Osteocyte (in vitro differentiated cells): ENCODE measurements at places on chromosomes 11 and 22. TPM values are rescaled to one million over a fixed set of nuclear protein-coding genes. Genes with fewer than 3 reads are reported as not detected.

PNPLA5 gene
- not detected in 2 replicates for total RNA-seq

- no peaks in the 10 kb centered on the region for H3K27me3 ChIP-seq
- H3K36me3 ChIP-seq: no peaks in the 10 kb centered on the region
- H3K27ac ChIP-seq: no peak overlapping the region
- H3K4me3 ChIP-seq: no peak overlapping the region
- H3K4me1 ChIP-seq: no peaks in the 10 kb centered on the region
These were observed 2.3 kb upstream of the XKR3 start for GRCh38 chr22:16827506-16827905.

MUC5B gene
- total RNA-seq: not detected in 2 replicates

- H3K27me3 ChIP-seq: peaks cover 4% of the 10 kb centered on the region
- no peak overlapping the region for H3K4me3 ChIP-seq
- no peaks in the 10 kb centered on the region for H3K4me1 ChIP-seq
- no peak overlapping the region for H3K27ac ChIP-seq
- DNase-seq: no peak
- H3K36me3 ChIP-seq: peaks cover 35% of the 10 kb centered on the region
These were observed 66.2 kb upstream of the GAL start for GRCh38 chr11:68617925-68618809.

- no peaks in the 10 kb centered on the region for H3K4me1 ChIP-seq
- peaks cover 64% of the 10 kb centered on the region for H3K27me3 ChIP-seq
- DNase-seq: no peak
- no peak overlapping the region for H3K4me3 ChIP-seq
- no peaks in the 10 kb centered on the region for H3K36me3 ChIP-seq
These were observed 117.5 kb upstream of the TOP3B start for GRCh38 chr22:22099833-22100812.

DNA sequence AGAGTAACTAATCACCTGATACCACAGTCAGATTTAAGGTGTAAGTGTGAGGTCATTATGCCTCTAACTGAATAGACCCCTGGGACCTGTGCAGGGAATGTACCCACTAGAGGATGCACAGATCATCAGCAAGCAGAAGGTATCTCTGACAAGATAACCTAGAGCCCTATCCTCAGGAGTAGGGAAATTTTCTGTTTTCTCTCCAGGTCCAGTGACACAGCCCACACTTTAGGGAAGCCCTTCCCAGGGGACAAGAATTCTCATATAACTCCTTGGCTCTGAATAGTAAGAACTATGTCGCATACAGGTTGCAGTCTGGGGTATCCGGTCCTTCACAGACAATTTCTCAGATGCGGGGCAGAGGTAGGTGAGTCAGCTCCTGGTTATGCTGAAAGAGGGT is at the start of gene OR52E5:
TSS of gene OR52E5 (plus strand) at position 301 of the 400 bp plus-strand sequence. CDS start 7,569 bp downstream, outside the sequence.
- no peak within 1 kb of the TSS for H3K27ac ChIP-seq
- peaks cover under 1% of the 10 kb centered on the region for H3K27me3 ChIP-seq
- H3K4me3 ChIP-seq: no peak within 1 kb of the TSS
- H3K36me3 ChIP-seq: no peaks in the 10 kb centered on the region

- no peak overlapping the region for H3K27ac ChIP-seq
- H3K27me3 ChIP-seq: peaks cover 3% of the 10 kb centered on the region
- peaks cover 1% of the 10 kb centered on the region for H3K4me1 ChIP-seq
These were observed 5.4 kb upstream of the TMEM86A start for GRCh38 chr11:18692941-18693760.

GRCh38 chr11:117044287-117045035 is 53.8 kb downstream of the SIK3 start:
- DNase-seq: no peak
- H3K4me3 ChIP-seq: no peak overlapping the region
- no peaks in the 10 kb centered on the region for H3K36me3 ChIP-seq
- no peaks in the 10 kb centered on the region for H3K27me3 ChIP-seq
- peaks cover 15% of the 10 kb centered on the region for H3K4me1 ChIP-seq

DNA sequence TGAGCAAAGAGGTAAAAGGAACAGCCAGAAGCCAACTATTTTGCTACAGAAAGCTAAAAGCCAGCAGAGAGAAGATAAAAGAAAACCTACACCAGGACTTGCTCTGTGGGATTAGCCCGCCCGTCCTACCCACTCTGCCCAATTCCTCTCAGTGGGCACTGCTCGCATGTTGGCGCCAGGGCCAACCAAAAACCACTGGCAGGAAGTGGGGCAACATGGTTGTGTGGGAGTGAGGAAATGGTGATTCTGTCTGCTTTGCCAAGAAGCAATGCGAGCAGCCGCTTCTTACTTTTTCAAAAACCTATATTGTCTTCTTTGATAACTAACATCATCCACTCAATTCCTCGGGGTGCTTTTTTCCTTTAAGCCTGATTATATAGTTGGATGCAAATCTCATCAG is 14.2 kb upstream of the APOA1 start:
- no peak for DNase-seq
- no peak overlapping the region for H3K4me3 ChIP-seq
- no peaks in the 10 kb centered on the region for H3K27me3 ChIP-seq
- peaks cover 11% of the 10 kb centered on the region for H3K4me1 ChIP-seq

GRCh38 chr11:111514216-111515031 is at the start of gene HOATZ:
HOATZ (plus strand) TSS chr11:111514778; CDS start chr11:111514785, 7 bp downstream.
- peaks cover 10% of the 10 kb centered on the region for H3K4me1 ChIP-seq
- peaks cover 28% of the 10 kb centered on the region for H3K27me3 ChIP-seq
- DNase-seq: no peak
- peak within 1 kb of the TSS; percentile 57 for H3K4me3 ChIP-seq
- H3K27ac ChIP-seq: no peak within 1 kb of the TSS

DNA sequence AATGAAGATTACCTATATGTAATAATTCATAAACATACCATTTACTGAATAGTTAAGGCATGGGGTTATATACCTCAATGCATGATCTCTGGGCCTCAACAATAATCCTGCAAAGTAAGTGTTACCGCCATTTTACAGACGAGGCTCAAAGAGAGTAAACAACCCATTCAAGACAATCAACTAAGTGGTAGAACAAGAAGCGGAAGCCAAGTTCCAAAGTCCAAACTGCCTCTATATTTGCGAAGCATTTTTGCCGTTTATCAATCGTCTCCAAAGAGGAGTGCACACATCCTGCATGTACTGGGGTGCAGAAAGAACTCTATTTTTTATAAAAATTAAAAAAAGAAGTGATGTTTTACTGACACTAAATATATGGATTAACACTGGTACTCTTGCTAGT is 27.5 kb upstream of the P4HA3 start:
- no peaks in the 10 kb centered on the region for H3K27me3 ChIP-seq
- no peak for DNase-seq
- H3K4me3 ChIP-seq: no peak overlapping the region
- peaks cover under 1% of the 10 kb centered on the region for H3K4me1 ChIP-seq
- no peak overlapping the region for H3K27ac ChIP-seq
- H3K36me3 ChIP-seq: peaks cover 61% of the 10 kb centered on the region

DNA sequence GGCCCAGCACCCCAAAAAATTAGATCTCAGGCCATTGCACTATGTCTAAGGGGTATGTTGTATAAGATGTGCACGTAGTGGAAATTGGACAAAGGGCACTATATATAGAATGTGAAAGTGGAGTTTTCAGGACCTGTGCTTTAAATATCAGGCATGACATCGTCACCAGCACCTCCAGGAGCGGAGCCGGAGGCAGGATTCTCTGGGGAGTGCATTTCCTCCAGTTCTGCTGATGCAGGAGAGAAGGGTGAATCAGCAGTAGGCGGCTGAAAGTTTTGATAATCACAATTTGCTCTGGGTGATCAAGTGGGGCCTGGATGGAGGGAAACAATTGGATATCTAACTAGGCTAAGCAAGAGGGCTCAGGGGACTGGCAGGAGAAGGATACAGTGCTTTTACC is 69.1 kb upstream of the NTM start:
- H3K36me3 ChIP-seq: no peaks in the 10 kb centered on the region
- H3K4me3 ChIP-seq: no peak overlapping the region
- peaks cover 18% of the 10 kb centered on the region for H3K4me1 ChIP-seq

GRCh38 chr11:46917762-46918082 is 628 bp downstream of the LRP4 start:
- H3K27me3 ChIP-seq: no peaks in the 10 kb centered on the region
- H3K4me3 ChIP-seq: peak overlapping the region; percentile 82
- peak overlapping the region; percentile 62 for H3K27ac ChIP-seq
- DNase-seq: no peak

GRCh38 chr22:27198518-27199035 is 541.2 kb downstream of the MIAT start:
- peaks cover 44% of the 10 kb centered on the region for H3K4me1 ChIP-seq
- DNase-seq: no peak
- H3K4me3 ChIP-seq: no peak overlapping the region
- H3K27ac ChIP-seq: no peak overlapping the region
- no peaks in the 10 kb centered on the region for H3K27me3 ChIP-seq
- no peaks in the 10 kb centered on the region for H3K36me3 ChIP-seq

SDHAF2 gene
- 35.7 and 40.5 TPM in 2 replicates for total RNA-seq

MICALL1 gene
- total RNA-seq: 51.2 and 56.6 TPM in 2 replicates

DNA sequence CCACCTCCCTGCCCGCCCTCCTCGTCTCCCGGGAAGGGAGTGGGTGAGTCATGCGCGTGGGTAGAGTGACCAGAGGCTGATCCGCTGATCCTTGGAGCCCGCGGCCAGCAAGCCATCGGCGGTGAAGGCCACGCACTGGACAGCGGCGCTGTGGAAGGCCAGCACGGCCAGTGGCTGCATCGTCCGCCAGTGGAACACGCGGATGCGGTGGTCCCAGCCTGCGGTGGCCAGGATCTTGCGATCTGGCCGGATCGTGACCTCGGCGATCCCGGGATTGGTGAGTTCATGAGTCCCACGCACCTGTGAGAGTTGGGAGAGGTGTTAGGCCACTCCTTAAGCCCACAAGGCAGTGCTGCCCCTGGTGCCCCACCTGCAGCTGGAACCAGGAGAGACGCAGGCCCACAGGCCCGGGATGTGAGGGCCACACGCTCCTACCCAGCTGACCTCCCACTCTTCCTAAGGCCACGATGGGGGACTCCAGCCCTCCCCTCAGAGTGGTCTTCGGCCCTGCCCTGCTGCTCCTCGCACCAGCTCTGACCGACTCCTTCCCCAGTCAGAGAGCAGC is 28.2 kb downstream of the TBX1 start:
- no peak for DNase-seq
- H3K4me3 ChIP-seq: no peak overlapping the region
- H3K4me1 ChIP-seq: peaks cover 3% of the 10 kb centered on the region
- H3K36me3 ChIP-seq: peaks cover 18% of the 10 kb centered on the region
- no peaks in the 10 kb centered on the region for H3K27me3 ChIP-seq
- H3K27ac ChIP-seq: no peak overlapping the region

ZBTB3 gene
- 11.2 and 12.9 TPM in 2 replicates for total RNA-seq

- peaks cover 54% of the 10 kb centered on the region for H3K27me3 ChIP-seq
- H3K27ac ChIP-seq: no peak overlapping the region
- no peak overlapping the region for H3K4me3 ChIP-seq
- no peak for DNase-seq
- no peaks in the 10 kb centered on the region for H3K36me3 ChIP-seq
These were observed 4.0 kb downstream of the FXYD6 start for GRCh38 chr11:117872420-117872961.

DNA sequence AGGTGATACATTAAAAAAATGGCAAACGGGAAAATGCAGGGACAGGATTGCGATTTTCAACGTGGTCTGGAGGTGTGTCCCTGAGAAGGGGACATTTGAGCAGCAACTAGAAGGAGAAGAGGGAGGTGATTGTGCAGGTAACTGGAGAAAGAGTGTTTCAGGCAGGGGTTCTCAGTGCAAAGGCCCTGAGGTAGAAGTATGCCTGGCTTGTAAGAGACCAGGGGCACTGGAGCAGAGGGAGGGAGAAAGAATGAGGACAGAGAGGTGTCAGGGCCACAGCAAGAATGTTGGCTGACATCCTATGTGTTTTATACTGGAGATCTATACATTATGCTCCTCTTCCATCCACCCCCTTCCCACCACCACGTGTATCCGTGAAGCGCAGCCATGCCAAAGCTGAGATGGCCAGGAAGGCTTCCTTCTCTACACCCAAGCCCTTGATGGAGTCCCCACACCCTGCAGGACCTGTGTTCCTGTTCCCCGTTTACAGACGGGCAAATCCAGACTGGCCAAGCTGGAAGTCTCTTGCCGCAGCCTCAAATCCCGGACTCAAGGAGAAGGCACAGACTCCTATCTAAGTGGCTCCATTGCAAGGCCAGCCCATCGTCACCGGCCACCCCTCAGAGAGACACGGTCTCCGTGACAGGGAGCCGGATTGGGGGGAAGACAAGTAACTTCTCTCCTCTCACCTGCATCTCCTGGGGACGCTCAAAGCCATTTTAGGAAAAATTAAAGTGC is 416.1 kb downstream of the MN1 start:
- H3K36me3 ChIP-seq: peaks cover 4% of the 10 kb centered on the region
- H3K4me1 ChIP-seq: peaks cover 20% of the 10 kb centered on the region
- peak; percentile 62 for DNase-seq
- H3K4me3 ChIP-seq: no peak overlapping the region
- no peak overlapping the region for H3K27ac ChIP-seq

EML3 gene
- total RNA-seq: 78.8 and 80.9 TPM in 2 replicates

GRCh38 chr22:24086310-24086709 is 75.2 kb downstream of the CABIN1 start:
- no peak overlapping the region for H3K27ac ChIP-seq
- no peaks in the 10 kb centered on the region for H3K4me1 ChIP-seq
- H3K27me3 ChIP-seq: no peaks in the 10 kb centered on the region
- no peak for DNase-seq
- H3K4me3 ChIP-seq: no peak overlapping the region

DNA sequence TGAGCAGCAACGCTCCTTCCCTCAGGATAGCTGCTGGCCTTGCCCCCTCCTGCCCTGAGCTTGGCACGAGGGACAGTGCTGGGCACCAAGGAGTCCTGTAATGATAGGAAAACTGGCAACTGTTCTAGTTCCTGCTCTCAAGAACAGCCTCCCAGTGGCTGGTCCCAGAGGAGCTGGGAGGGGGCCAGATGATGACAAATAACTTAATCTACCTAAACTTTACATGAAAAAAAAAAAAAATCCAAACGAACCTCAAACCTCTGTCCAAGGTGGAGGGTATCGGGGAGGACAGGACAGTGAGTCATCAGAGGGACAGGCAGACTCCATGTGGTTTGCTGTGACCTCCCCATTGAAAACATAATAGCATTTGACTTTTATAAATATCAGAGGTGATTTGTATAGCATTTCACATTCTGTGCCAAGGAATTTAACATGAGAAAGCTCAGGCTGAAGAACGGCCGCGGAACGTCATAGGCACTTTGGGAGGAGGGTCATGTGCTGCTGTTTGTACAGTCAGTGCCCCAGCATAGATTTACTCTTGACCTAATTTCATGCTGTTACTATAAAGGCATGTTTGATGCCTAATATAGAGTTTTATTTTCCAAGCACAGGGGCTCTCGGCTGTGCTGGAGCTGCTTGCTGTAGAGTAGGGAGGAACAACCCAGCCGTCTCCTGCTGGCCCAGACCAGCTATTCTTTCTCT is 98.2 kb upstream of the NNMT start:
- H3K4me3 ChIP-seq: no peak overlapping the region
- H3K36me3 ChIP-seq: peaks cover 5% of the 10 kb centered on the region
- peaks cover 45% of the 10 kb centered on the region for H3K4me1 ChIP-seq
- H3K27me3 ChIP-seq: peaks cover 4% of the 10 kb centered on the region
- DNase-seq: peak; percentile 90
- H3K27ac ChIP-seq: peak overlapping the region; percentile 95
